NCI-H2081 (cell line): ENCODE measurements at places on chromosomes 1 and 21.
A peak's percentile ranks its signal among the peaks of the same experiment; 100 is the strongest.

DNA sequence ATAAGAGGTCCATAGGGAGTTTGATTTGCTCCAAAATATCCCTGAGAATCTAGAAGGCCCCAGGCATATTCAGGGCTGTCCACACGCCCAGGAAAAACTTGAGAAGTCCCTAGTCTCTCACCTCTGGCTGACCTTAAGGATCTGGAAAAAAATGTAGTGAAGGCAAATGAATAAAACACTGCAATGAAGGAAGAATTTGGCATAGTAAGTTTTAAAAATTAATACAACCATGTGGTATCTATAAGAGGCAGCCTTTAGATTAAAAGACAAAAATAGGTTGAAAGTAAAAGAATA, 91.3 kb downstream of the COLGALT2 start:
- DNase-seq = no peak

GRCh38 chr1:63524201-63524600, 876 bp downstream of the EFCAB7 start:
- peak; percentile 3 for DNase-seq

GRCh38 chr1:121516234-121516967, 331.6 kb downstream of the SRGAP2C start:
- no peak for DNase-seq

DNA sequence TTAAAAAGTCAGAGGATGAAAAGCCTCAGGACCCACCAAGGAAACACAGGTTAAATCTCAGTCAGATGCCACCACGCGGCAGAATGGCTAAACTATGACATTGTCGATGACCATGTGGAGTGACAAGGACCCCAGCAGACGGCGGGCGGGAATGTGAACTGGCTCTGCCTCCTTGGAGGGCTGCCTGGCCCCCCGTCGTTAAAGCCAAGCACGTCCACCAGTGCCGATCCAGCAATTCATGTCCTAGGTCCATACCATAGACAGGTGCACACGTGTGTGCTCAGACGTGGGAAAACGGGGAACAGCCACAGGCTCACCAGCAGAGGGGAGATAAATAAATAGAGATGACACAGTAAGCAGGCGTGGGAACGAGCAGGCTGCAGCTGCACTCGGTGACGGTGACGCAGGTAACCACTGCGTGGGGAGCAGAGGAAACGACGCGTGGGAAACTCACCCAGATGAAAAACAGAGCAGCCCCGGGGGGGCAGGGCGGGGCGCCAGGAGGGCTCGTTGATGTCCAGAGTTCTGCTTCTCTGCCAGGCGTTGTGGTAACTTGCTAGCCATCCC, 28.3 kb upstream of the PCBP3 start:
- no peak for DNase-seq

GRCh38 chr1:153945131-153945794, 1.3 kb downstream of the DENND4B start:
- no peak for DNase-seq

DNA sequence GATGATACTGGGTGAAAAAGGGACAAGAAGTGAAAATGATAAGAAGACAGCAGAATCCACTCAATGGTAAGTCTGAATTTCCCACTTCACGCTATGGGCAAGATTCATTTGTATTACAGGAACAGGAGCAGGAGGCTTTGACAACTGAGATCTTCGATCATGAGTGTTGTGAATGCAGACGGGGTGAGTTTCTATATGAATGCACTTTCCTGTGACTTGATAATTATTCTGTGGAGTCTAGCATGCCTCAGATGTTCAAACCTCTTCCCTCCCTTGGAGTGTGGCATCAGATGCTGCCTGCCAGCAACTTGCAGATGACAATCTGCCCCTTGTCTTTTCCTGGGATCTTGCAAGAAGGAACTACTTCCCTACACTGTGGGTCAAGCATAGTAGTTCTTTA, 225.4 kb downstream of the HLX start:
- no peak for DNase-seq

DNA sequence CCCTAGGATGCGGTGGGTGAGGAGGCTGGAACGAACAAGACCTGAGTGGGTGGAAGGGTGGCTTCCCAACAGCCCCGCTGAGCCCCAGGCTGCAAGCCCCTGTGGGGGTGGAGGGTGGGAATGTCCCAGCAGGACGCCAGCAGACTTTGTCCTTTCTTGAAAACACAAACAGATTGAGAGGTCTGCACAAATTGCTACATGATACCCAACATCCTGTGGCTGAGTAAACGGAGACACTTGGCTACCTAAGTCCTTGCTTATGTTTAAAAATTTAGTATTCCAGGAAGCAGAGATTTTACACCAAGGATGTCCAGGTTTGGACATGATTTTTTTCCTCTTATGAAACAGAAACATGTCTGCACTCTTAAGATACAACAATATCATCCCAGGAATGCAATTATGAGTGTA, 11.8 kb upstream of the F3 start:
- peak; percentile 7 for DNase-seq

DNA sequence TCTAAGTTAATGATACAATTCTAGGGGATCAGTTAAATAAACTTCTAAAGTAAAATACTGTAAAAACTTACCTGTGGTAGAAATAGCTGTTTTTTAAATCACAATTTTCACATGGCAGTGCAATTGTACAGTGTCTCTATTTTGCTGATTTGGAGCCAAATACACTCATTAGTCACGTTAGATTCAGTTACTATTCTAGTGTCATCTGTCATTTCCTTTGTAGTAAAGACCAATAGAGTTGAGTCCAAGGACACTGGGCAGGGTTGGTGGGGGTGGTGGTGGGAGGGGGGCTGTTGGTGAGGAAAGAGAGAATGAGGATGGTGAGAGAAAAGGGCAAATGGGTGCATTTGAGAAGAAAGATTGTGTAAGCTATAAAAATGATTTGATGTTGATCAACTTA, 33.6 kb downstream of the CD55 start:
- no peak for DNase-seq

GRCh38 chr21:44657635-44658540, at the start of gene KRTAP12-3:
Gene KRTAP12-3, plus strand, starts transcription at chr21:44657932. Its CDS starts 48 bp downstream, at chr21:44657980.
- no peak for DNase-seq

- no peak for DNase-seq
Observed at GRCh38 chr1:58422436-58422835, 124.1 kb downstream of the OMA1 start.

- no peak for DNase-seq
Observed at GRCh38 chr1:59415286-59415850, 118.5 kb downstream of the FGGY start.

GRCh38 chr1:30855686-30856259, 52.8 kb downstream of the SDC3 start:
- DNase-seq = no peak

DNA sequence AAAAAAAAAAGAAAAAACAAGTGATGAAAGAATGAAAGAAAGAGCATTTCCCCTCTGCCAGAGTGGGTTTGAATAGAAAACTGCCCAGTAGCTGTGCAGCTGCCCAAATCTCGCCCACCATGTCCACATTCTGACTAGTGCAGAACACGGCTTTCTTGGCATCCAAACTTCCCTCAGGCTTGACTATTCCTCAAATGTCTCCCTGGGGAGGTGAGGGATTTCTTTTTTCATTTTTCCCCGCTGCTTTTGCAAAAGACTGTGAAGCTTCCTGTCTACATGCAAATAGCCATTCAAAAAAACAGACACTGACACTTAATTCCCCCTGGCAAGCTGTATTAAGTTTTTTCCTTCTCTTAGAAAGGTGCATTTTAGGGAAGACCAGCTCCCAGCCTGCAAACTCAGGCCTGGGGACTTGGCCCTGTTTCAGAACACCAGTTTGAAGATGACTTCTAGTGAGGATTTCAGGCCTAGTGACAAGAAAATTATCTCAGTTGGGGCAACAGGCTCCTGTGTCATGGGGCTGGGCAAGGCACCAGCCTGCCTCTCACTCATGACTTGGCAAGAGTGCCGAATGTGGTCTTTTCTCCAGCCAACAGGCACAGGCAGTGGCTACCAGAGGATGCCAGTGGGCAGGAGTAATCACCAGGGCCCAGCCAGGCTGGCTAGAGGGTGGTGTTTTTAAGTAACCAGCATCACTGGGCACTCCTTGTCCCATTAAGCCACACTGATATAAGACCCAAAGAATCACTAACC, 178.1 kb upstream of the NFIA start:
- no peak for DNase-seq

GRCh38 chr21:15128267-15128666, 63.5 kb upstream of the NRIP1 start:
- no peak for DNase-seq

DNA sequence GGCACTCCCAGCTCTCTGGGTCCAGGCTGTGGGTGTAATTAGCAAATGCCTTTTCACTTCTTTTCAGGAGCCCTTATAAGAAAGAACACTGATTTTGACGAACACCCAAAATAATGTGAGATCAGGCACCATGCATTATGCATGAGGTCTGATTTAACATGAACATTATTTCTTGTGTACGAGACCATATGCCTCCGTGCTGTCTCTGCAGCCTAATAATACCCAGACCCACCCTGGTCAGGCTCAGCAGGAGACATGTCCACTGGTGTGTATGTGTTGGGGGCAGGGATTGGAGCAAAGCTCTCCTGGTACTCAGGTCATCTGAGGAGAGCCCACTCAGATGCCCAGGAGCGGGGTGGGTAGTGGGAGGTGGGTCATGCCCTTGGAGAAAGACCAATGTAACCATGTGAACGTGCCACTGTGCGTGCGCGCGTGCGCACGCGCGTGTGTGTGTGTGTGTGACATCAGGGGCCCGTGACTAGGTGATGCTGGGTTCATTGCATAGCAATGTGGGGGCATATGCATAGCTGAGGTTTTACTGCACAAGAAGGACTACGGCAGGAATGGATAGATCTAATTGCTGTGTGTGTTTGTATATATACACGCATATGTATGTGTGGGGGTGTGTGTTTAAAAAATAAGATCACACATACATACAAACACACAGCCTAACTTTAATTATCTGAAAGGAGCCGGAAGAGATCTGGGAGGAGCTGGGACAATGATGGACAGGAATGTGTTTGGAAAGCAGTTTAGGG, 7.1 kb downstream of the POU3F1 start:
- DNase-seq = no peak

- no peak for DNase-seq
Observed at GRCh38 chr1:12158357-12159092, 8.3 kb upstream of the TNFRSF1B start.

DNA sequence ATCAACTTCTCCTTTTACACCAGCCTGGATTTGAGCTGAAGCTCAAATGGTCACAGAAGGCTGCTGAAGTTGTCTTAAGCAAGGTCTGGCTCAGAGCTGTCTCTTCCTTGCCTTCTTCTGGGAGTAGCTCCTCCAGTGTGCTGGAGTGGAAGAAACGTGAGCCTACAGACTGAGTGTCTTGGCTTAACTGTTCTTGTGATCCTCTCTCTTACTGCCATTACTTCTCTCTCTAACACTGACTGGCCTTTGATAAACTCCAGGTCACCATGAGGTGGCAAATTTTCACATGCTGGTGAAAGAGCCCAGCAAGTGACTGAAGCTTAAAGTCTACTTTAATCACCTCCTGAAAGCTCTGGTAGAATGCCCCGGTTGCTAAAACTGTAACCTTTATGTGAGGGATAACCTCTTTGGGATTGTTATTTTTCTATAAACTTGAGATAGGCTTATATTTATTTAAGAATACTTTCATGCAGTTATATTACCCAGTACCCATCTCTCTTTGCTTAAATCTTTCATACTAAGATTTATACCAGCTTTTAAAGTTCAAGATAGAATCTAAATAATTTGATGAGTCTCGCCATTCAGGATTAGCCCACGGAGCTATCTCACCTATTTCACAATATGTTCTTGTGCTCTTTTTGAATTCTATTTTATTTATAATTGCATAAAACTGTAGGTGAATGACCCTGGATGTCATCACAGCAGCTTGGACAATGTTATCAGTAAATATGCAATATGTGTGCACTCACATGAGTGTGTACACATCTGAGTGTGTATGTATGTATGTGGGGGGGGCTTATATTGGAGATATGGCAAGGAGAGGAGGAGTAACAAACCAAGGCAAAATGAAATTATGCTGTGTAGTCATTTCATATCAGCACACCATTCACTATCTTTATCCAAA, 924.0 kb downstream of the LTN1 start:
- no peak for DNase-seq

- DNase-seq = peak; percentile 61
Observed at GRCh38 chr21:43975469-43976098, 36.5 kb upstream of the TRAPPC10 start.

DNA sequence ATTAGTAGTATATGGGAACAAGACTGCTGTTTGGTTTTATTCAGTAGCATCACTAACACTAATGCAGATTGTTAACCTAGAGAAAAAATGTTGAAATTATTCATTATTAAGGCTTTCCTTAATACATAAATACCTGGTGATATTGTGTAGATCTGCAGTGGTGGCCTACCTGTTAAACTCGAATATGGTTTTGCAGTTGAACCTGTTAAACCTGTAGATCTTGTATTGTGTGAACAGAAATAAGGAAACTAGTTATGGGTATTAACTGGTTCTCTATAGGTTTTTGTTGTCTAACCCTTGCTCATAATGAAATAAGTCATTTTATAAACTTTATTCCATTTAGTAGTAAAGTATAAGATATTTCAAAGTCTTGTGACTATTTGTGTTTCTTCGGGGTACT, 23.9 kb downstream of the PKN2 start:
- DNase-seq = no peak

DNA sequence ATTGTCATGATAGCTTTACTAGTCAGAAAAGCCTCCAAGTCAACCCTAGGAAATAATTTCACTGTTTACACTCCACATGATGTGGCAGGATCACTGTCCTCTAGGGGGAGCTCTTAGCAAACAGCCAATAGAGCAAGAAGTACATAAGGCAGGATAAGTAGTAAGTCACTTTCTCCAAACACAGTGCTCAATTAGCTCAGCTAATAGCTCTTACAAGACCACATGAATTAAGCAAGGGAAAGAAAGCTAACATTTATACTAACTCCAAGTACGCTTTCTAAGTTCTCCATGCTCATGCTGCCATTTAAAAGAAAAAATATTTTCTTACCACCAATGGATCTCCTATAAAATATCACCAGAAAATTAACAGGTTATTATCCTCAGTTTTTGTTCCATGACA, 66.9 kb upstream of the LRIF1 start:
- DNase-seq = peak; percentile 49

DNA sequence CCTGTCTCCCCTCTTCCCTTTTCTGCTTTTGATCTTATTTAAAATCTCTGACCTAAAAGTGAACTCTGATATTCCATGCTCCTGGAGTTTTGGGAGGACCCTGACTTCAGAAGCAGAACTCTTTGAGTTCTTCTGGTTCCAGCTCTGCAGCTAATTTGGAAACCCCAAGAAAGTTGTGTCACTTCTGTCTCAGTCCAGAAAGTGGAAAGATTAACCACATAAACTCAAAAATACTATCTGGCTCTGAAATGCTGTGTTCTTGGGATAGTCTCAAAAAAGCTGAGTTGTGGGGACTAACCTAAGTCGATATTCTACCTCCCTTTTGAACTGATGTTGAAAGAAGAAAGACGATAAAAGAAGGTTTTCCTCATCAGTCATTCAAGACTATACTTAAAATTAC, 59.8 kb downstream of the ITPKB start:
- no peak for DNase-seq

DNA sequence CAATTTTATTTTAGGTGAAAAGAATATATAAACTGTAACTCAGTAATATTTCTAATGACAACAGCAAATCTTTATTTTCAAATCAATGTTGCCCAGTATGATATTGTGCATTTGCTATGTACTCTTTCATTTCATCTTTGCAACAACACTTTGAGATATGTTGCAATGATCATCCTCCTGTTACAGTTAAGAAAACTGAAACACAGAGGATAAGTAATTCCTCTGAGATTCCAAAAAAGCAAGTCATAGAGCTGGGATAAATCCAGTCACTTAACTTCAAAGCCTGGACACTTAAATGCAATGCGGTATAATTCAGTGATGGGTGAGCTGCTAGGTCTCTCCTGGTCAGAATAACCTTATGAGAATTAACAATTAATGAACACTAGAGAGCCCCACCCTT, 48.6 kb upstream of the EXO1 start:
- no peak for DNase-seq
